ENCODE measurements at places on chromosomes 13 and 19.

- H3K36me3 ChIP-seq: peaks cover 9% of the 10 kb centered on the region
- H3K4me3 ChIP-seq: no peak overlapping the region
- DNase-seq: no peak
These were observed 6.0 kb downstream of the KANK2 start for GRCh38 chr19:11191273-11191755.

GRCh38 chr19:39299832-39300231 is 3.6 kb downstream of the IFNL1 start:
- no peaks in the 10 kb centered on the region for H3K36me3 ChIP-seq
- no peak overlapping the region for H3K27ac ChIP-seq
- peaks cover 23% of the 10 kb centered on the region for H3K27me3 ChIP-seq
- DNase-seq: no peak
- H3K4me1 ChIP-seq: peaks cover 10% of the 10 kb centered on the region
- H3K4me3 ChIP-seq: no peak overlapping the region

DNA sequence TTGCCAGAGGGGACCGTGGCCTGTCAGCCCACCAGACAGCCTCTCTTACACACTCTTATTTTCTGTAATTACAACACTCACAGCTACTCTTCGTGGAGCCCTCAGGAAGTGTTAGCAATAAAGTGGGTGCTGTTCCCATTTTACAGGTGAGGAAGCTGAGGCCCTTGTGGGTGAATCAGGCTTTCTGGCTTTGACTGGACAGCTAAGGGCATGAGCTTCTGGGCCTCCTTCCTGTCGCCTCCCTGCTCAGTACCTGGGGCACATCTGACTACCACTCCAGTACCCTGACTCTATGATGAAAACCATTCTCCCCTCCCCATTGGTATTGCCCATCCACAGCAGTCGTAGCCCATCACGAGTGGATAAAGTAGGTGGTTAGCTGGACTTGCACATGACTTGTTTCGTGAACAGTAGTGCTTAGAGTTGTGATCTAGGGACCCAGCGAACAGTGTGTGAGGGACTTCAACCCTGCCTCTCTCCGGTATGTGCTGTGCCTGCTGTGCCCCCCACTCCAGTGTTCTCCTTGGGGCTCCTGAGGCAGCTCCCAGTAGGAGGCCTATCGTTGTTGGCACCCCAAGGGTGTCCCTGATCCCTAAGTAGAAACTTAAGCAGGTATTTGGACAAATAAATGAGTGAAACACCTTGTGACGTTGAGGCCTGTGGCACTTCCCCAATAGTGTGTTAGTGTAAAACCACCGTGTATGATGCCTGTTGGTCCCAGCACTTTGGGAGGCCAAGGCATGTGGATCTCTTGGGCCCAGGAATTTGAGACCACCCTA is 38.6 kb downstream of the GATAD2A start:
- peaks cover 8% of the 10 kb centered on the region for H3K4me1 ChIP-seq
- peak overlapping the region; percentile 35 for H3K27ac ChIP-seq
- no peaks in the 10 kb centered on the region for H3K27me3 ChIP-seq
- DNase-seq: no peak

- H3K4me1 ChIP-seq: no peaks in the 10 kb centered on the region
- peaks cover 13% of the 10 kb centered on the region for H3K27me3 ChIP-seq
- DNase-seq: no peak
- H3K36me3 ChIP-seq: no peaks in the 10 kb centered on the region
These were observed 11.6 kb downstream of the NFILZ start for GRCh38 chr19:8641908-8642547.

- DNase-seq: no peak
- no peak overlapping the region for H3K4me3 ChIP-seq
- no peaks in the 10 kb centered on the region for H3K4me1 ChIP-seq
- H3K27me3 ChIP-seq: no peaks in the 10 kb centered on the region
These were observed 48.9 kb downstream of the DNM2 start for GRCh38 chr19:10766671-10767201.

- H3K4me1 ChIP-seq: no peaks in the 10 kb centered on the region
- H3K27ac ChIP-seq: no peak overlapping the region
- no peak overlapping the region for H3K4me3 ChIP-seq
- no peaks in the 10 kb centered on the region for H3K27me3 ChIP-seq
- no peaks in the 10 kb centered on the region for H3K36me3 ChIP-seq
These were observed 419.2 kb downstream of the SLITRK6 start for GRCh38 chr13:85379991-85380390.

DNA sequence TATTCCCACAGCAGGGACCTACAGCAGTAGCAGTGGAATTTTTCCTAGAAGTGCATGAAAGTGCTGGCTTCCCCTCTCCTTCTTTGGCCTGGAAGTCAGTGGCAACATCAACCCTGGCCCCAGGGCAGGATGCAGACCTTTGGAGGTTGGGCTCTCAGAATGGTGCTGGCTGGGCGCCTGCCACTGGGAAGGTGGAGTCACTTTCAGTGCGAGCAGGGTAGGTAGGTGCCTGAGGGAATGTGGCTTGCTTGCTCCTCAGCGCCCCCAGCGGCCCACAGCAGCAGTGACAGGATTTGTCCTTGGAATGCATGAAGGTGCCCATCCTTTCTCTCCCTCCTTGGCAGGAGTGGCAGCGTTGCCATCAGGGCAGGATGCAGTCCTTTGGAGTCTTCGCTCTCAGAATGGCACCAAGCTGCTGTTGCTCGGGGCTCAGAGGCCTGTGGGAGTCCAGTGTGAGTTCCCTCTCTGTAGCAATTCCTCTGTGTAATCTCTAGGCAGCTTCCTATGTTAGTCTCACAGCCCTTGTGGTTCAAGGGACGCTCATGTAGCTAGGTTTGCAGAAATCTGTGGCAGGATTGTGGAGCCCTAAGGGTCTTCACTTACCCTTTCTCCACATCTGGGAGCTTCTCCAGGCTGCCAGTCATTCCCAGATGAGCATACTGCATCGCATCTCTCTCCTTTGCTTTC is 354.4 kb upstream of the DACH1 start:
- DNase-seq: no peak
- no peaks in the 10 kb centered on the region for H3K27me3 ChIP-seq
- no peaks in the 10 kb centered on the region for H3K4me1 ChIP-seq
- no peaks in the 10 kb centered on the region for H3K36me3 ChIP-seq

GRCh38 chr13:79448413-79448812 is 32.5 kb upstream of the NDFIP2 start:
- no peak overlapping the region for H3K27ac ChIP-seq
- no peaks in the 10 kb centered on the region for H3K36me3 ChIP-seq
- peaks cover 28% of the 10 kb centered on the region for H3K27me3 ChIP-seq
- no peak overlapping the region for H3K4me3 ChIP-seq
- no peak for DNase-seq

DNA sequence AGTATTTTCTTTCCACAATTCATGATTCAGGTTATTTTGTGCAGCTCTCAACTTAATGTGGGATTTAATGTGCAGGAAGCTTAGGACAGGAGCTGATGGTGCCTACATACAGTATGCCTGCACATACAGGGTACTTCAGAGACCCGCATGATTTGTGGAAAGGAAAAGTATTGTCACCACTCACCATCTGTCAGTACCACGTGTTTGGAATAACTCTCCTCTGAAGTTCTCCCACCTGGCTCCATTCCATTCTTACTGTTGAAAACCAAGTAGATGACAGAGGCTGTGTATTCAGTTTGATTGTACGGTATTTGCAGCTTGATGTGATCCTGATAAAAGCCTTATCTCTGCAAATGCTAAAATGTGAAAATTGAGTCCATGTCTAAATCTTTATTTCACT is 85.7 kb downstream of the ZAR1L start:
- peaks cover 4% of the 10 kb centered on the region for H3K4me1 ChIP-seq
- H3K4me3 ChIP-seq: no peak overlapping the region
- no peak overlapping the region for H3K27ac ChIP-seq
- H3K36me3 ChIP-seq: peaks cover 1% of the 10 kb centered on the region
- DNase-seq: no peak

DNA sequence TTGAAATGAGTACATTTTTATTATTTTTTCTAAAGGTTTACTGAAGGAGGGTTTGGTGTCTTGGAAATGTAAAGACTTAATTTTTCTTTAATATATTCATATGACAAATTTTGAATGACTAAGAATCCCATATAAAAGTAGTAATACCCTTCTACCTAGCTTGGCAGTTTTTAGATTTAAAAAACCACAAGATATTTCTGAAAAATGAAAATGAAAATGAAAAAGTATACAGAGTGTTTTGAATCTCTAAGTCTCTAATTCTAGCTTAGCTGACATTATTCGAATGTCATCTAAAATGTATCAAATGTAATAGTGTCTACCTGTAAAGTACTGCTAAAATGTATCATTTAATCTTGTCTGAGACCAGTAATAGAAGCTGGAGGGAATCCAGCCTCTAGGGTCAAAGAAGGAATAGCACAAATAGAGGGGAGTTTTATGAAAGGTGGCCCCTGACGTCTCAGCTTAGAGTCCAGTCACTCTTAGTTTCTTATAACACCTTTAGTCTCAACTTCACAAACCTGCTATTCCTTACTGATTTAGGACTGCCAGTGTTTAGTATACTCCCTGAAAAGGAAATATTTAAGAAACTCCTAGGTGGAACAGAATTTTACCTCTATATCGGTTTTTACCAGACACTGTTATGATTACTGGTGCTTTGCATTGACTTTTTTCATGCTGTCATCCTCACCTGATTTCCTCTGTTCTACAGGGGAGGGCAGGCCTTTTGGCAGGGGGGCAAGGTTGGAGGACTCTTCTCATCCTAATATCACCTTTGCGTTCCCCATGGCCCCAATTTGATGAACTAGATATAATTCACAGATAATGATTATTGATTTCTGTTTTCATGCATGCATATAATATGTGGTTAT is 16.2 kb upstream of the MIR17HG start:
- H3K36me3 ChIP-seq: no peaks in the 10 kb centered on the region
- no peak overlapping the region for H3K27ac ChIP-seq
- no peak for DNase-seq
- H3K27me3 ChIP-seq: peaks cover 7% of the 10 kb centered on the region

DNA sequence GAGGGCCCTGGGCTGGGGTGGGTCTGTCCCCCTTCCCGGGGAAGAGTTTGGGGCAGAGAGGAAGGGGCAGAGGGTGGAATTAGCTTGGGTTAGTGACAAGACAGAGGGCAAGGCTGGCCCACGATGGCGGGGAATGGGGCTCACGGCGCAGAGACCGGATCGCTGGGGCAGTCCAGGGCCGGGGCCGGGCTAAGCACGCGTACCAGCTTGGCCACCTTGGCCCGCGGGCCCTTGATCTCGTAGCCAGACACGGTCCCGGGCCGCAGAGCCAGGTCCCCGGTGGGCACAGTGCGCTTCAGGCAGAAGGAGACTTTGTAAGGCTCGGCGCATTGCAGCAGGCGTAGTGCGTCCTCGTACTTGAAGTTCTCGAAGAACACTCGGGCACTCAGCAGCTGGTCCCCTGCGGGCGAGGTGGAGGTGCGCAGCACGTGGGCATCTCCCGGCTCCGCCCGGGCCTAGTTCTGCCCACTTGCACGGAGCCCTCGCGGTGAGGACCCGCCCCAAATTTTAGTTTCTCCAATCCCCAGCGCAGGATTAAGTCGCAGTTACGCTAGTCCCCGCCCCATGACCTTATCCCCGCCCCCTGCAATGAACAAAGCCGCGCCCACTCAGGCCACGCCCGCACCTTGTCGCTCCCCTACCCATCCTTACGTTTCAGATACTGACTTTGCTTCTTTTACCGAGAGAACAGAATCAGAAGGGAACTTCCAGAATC is 8.6 kb upstream of the HIPK4 start:
- no peak overlapping the region for H3K27ac ChIP-seq
- H3K27me3 ChIP-seq: peaks cover 43% of the 10 kb centered on the region
- H3K4me3 ChIP-seq: no peak overlapping the region
- peaks cover 3% of the 10 kb centered on the region for H3K4me1 ChIP-seq
- DNase-seq: no peak

DNA sequence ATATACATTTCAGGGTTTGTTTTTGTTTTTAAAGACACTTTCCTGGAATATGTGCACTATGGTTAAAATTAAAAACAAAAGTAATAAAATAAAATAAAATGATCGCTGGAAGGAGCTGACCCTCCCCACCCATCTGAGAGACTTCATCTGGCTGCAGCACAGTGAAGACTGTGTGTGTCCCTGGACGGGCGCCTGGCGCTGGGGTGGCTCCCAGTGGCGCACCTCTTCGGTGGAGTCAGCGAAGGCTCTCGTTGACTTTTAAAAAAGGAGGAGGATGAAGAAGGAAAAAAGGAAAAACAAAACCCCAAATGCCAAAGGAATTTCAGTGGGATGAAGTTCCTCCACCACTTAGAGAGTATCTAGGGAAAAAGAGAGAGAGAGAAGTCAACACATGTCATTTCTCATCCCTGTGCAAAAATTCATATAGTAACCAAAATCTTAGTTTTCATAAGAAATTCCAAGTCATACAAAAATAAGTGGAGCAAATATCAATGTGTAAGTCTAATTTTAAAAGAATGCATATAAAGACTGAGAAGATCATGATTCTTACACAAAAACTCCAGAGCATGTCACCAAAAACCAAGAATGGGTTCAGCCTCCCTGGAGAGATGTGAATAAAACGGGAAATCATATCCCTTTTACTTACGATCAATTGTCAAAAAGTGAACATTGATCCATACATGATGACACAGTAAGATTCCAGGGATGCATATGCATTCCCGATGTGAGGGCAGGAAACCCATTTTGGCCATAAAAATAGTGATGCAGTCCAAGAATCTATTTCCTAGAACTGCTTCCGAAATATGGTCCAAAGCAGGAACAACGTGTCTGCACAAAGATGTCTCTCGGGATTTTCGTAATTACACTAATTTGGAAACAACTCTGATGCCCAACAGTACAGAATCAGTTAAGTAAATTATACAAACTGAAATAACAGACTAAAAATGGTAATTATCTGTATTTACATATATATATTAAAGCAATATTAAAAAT is 123.8 kb downstream of the STK24 start:
- H3K27me3 ChIP-seq: no peaks in the 10 kb centered on the region
- H3K27ac ChIP-seq: peak overlapping the region; percentile 67
- peaks cover 29% of the 10 kb centered on the region for H3K4me1 ChIP-seq

- H3K4me3 ChIP-seq: no peak overlapping the region
- H3K36me3 ChIP-seq: no peaks in the 10 kb centered on the region
- H3K27ac ChIP-seq: no peak overlapping the region
- H3K27me3 ChIP-seq: no peaks in the 10 kb centered on the region
- no peak for DNase-seq
- no peaks in the 10 kb centered on the region for H3K4me1 ChIP-seq
These were observed 117.8 kb downstream of the NALCN start for GRCh38 chr13:101298517-101298916.

GRCh38 chr13:30052120-30052519 is 201.7 kb upstream of the UBL3 start:
- DNase-seq: no peak
- no peak overlapping the region for H3K4me3 ChIP-seq
- no peaks in the 10 kb centered on the region for H3K4me1 ChIP-seq
- no peaks in the 10 kb centered on the region for H3K27me3 ChIP-seq
- H3K27ac ChIP-seq: no peak overlapping the region

GRCh38 chr13:23990455-23990854 is 93.2 kb upstream of the C1QTNF9B start:
- DNase-seq: no peak
- H3K27me3 ChIP-seq: no peaks in the 10 kb centered on the region
- H3K36me3 ChIP-seq: peaks cover 5% of the 10 kb centered on the region
- H3K4me3 ChIP-seq: no peak overlapping the region
- H3K4me1 ChIP-seq: peaks cover 37% of the 10 kb centered on the region

- H3K36me3 ChIP-seq: peaks cover 6% of the 10 kb centered on the region
- no peak for DNase-seq
- H3K27me3 ChIP-seq: no peaks in the 10 kb centered on the region
- H3K4me1 ChIP-seq: no peaks in the 10 kb centered on the region
These were observed 11.5 kb downstream of the S1PR2 start for GRCh38 chr19:10219678-10220077.
